ENCODE measurements at places on chromosomes 6 and 20.
A peak's percentile ranks its signal among the peaks of the same experiment; 100 is the strongest.

DNA sequence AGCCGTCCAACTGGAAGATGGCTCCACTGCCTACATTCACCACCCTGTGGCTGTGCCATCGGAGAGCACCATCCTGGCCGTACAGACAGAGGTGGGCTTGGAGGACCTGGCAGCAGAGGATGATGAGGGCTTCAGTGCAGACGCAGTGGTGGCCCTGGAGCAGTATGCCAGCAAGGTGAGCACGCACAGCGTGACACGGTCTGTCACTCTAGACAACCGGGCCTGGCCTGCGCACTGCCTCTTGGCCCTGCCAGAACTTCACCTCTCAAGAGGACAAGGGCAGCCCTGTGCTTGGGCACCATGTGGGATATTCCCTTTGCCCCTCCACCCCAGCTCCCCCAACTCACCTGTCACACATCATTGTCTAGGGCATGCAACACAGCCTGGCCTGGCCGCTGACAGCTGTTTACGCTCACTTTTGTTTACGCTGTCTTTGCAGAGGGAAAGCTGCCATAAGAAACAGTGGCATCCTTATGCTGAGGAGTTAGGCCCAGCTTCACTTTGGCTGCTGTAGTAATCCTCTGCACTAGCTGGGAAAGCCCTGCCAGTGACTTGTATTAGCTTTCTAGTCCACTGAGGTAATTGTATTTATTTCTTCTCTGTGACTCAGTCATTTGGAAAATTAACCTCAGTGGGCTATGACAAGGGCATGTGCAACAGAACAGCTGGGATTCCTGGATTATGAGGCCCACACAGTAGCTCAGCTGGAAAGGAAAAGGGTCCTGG, 9.8 kb upstream of the DEF6 start:
- DNase-seq, result peak; percentile 69

DNA sequence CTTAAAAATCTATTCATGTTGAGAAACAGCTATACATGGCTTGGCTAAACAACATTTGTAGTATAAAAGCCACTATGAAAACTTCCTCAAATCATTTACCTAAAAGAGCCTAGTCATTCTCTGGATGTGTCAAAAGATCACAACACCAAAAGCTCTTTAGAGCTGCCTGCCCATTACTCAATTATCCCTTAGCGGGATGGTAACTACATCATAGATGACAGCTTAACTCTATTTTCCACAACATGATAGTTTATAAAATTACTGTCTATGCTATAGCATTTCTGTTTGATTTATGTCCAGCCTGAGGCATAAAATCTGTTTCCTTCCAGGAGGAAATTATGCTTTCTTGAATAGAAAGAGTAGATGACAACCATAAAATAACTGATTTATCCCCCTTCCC, 777.6 kb upstream of the HS3ST5 start:
- no peak for DNase-seq

DNA sequence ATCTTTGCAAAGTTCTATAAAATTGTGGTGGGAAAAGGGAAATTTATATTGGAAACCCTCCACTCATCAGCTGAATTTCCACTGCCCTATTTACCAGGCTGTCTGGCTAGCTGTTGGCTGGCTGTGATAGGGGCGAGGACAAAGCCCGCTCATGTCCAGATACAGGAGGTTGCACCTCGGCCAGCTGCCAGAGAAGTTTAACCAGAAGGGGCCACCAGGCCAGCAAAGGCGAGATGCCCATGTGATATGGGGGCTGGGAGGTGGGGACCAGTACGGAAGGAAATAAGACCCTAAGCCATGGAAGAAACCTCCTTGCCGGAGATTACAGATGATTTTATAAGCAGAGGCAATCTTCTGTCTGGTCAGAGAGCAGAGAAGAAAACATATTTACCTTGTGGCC, 143.8 kb downstream of the FNDC1 start:
- no peak for DNase-seq

- DNase-seq, result no peak
Measured at GRCh38 chr20:43863821-43864544, 50.7 kb upstream of the TOX2 start.

DNA sequence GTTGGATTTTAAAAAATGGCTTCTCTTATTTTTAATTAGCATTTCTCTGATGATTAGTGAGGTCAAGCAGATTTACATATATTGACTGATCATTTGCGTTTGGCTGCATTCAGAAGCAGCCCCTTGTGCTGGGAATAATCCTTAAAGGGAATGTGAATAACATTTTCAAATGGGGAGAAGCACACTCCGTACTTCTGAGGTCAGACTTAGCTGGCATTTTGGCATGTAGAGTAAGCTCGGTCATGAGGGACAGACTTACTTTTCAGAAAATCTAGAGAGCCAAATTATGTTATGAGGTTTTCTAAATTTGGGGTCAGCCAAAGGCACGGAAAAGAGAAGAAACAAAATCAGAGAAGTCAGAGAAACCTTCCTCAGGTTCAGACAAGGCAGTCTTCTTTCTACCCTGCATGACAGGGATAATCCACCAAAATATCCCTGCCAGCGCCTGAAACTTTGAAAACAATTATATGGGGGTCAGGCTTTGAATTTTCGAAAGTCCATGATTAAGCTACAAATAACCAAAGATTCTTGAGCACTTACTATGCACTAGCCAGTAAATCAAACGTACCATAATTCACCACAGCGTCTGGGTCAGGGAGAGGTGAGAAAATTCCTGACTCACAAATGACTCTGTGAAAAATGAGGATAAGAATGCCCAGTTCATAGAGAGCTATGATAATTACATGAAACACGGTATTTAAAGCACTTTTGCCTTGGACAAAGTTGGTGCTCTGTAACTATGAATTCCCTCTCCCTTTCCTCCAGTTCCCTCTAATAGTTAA, 44.9 kb downstream of the ADAT2 start:
- DNase-seq, result no peak

GRCh38 chr6:16130437-16130891, 1.6 kb downstream of the MYLIP start:
- DNase-seq, result no peak

- DNase-seq, result no peak
Measured at GRCh38 chr20:51042657-51043247, 19.8 kb upstream of the KCNG1 start.

DNA sequence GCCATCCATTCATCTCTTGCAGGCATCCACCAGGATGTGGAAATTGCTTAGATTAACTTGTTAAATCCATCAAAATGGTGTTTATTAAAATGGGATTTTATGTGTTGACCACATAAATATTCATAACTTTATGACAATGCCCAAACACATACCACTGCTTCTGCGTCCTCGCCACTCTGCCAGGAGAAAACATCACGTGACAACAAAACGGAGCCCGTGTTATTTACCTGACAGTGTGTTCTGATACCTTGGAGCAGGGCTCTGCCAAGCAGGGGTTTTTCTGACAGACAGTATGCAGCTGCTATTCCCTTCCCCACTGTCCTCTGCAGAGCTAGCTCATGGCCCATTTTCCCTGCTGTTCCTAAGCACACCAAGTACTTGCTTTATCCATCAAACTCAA, 279.5 kb upstream of the CHD6 start:
- no peak for DNase-seq

- DNase-seq, result no peak
Measured at GRCh38 chr20:58854638-58855471, 2.3 kb downstream of the GNAS start.

- no peak for DNase-seq
Measured at GRCh38 chr6:48184648-48185047, 73.7 kb upstream of the PTCHD4 start.

GRCh38 chr6:167671977-167672687, 154.6 kb upstream of the AFDN start:
- no peak for DNase-seq

- DNase-seq, result no peak
Measured at GRCh38 chr6:143701349-143702234, 23.8 kb downstream of the PHACTR2 start.

GRCh38 chr6:147177286-147177685, 26.9 kb upstream of the STXBP5 start:
- DNase-seq, result no peak

DNA sequence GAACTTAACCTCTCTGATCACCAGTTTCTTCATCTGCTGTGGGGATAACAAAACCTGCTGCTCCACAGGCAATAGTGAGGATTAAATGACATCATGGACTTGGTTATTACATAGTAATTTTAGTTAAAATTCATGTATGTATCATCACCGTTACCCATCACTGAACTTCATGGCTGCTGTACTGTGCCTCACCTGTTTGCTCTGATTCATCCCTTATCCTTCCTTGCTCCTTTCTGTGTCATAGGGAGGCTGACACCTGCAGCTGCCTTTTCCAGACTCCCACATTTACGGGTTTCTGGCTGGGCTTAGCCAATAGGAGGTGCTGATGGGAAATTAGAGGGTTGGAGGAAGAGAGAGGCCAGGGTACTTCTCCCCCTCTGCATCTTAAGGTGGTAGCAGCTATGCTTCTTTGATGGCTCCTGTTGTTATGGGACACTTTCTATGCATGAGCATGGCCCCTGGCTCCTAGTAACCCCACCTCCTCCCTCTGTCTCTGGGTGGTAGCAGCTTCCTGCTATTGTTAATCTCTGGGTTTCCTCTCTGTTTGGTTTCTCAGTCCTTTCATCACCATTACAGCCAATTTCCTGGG, 332.1 kb downstream of the DHX35 start:
- DNase-seq, result no peak

DNA sequence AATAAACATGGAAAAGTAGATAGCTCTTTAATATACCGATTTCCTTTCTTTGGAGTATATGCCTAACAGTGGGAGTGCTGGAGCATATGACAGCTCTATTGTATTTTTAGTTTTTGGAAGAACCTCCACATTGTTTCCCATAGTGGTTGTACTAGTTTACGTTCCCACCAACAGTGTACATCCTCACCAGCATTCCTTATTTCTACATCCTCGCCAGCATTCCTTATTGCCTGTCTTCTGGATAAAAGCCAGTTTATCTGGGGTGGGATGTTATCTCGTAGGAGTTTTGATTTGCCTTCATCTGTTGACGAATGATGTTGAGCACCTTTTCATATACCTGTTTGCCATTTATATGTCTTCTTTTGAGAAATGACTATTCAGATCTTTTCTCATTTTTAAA, 2.6 kb downstream of the MICA start:
- DNase-seq, result no peak

- no peak for DNase-seq
Measured at GRCh38 chr6:75124983-75125382, 80.9 kb downstream of the COL12A1 start.

- no peak for DNase-seq
Measured at GRCh38 chr6:49097116-49097515, 365.9 kb downstream of the MMUT start.

DNA sequence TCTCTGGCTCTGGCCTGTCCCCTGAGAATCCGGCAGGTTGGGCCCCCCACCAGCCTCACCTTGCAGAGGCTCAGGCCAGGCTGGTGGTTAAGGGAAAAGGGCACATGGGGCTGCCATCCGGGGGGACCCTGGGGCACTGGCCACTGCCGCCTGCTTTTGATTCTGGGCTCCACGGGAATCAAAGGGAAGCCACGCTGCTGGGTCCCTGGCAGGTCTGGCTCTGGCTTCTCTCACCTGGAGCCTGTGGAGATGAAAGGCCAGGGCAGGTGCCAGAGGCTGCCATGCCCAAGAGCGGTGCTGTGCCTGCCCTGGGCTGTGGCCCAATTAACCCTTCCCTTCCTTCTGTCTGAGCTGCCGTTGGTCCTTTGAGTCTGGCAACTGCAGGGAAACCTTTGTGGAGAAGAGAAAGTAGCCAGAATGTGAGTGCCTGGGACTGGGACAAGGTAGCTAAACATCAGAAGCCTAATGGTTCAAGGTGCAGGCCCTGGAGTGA, 9.4 kb upstream of the CDH22 start:
- no peak for DNase-seq

GRCh38 chr6:137819740-137820139, 47.3 kb upstream of the TNFAIP3 start:
- DNase-seq, result no peak

DNA sequence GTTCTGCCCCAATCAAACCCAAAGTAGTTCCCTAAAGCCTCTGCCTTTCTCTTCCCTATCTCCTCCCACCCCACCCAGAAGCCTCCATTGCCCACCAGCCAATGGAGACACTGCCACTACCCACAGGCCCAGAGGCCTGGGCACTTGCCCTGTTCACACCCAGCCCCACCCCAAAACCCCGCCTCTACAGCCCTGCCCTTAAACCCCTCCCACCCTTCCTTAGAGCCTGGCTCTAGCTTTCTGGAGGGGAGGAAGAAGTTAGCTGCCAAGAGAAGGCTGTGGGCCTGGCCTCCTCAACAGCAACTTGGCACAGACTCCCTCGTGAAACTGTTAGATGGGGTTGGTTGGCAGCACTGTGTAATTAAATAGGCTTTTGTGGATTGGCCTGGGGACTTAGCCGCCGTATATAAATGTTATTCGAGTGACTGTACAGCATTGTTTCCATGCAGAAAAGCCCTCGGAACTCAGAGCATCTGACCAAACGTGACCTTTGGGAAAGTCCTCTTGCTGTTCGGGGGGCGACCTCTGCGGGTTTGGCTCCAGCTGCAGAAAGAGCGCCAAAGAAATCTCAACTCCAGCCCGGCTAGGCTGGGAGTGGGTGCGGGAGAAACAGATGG, 31.4 kb downstream of the COL11A2 start:
- DNase-seq, result peak; percentile 89

- peak; percentile 85 for DNase-seq
Measured at GRCh38 chr6:3139090-3139903, 18.0 kb downstream of the TUBB2A start.

DNA sequence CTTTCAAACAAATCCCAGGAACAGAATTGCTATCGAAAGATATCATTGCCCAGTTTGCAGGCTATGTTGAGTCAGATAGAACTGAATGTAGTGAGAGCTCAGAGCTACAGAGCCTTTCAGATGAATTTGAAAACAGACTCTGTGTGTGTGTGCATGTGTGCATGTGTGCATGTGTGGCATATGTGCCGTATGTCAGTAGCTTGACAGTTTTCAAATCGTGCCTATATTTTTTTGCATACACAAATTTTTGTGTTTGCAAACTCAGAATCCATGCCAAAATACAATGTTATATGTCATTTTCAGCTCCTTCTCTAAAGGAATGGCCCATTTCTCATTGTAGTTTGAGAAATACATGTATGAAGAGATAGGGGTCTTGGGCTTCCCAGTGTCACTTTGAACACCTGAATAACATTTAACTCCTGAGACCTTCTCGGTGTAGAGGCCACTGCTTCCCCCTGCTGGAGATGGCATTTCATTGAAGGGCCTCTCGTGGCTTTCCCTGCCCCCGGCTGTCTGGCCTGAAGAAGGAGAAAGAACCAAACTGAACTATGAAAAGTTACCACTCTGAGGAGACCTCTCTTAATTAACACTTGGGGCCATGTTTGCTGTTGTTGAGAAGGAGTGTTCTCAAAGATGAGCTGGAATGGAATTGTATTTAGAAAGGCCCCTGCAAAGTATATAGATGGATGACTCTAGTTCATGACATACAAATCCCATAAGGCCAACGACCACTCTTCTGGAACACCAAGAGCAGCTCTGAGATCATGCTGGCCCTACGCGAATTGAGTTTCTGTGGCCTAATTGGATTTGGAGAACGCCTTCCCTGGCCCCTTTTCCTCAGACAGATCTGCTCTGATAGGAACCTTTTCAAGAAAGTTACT, 58.7 kb downstream of the VAPB start:
- DNase-seq, result peak; percentile 68

Data from AG08396 (cell line).